ENCODE measurements at places on chromosomes 12 and 14.

DNA sequence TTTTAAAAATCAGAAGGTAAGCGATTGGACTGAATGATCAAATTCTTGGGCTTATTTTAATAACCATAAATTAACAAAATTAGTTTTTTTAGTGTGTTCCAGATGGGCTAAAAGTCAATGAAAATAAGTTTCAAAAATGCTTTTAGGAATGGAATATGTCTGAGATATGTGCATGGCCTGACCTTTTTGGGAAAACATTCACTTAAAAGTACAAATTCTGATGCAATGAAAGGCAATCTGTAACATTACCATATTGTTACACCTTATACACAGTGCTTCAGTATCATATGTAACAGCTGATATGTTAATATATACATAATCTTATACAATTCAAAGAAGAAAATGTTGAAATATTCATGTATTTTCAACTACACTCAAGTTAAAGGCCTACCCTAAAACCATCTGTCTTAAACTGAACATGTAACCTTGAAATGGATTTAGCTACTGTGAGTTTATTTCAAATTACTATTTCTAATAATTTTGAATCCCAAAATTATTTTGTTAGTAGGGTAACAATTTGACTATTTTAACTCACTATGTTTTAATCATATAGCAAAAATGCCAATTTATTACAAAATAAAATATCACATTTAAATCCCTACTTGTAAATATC lies 84.8 kb downstream of the EEA1 start:
- peak; percentile 63 for DNase-seq

GRCh38 chr12:39723831-39724230 lies 104.2 kb upstream of the ABCD2 start:
- no peak for DNase-seq

DNA sequence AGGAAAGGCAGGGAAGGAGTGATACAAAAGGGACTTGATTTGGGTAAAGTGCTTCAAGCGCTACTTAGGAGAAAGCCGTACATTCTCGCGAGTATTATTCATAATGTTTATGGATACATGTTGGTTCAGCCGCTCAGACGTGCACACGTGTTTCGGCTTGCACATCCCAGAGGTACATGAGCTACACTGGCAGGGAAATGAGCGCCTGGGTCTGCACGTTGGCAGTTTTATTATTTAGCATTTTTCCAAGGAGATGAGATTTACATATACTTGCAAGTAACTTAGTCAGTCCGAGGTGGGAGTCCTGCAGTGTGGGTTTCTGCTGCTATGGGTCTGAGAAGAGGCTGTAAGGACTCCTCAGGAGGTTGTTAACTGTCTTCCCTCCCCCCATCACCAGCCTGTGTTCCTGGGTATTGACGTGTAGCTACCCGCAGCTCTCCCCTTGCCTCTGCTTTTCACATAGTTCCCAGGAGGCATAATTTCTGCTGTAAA lies 1.5 kb downstream of the PRKCH start:
- no peak for DNase-seq

DNA sequence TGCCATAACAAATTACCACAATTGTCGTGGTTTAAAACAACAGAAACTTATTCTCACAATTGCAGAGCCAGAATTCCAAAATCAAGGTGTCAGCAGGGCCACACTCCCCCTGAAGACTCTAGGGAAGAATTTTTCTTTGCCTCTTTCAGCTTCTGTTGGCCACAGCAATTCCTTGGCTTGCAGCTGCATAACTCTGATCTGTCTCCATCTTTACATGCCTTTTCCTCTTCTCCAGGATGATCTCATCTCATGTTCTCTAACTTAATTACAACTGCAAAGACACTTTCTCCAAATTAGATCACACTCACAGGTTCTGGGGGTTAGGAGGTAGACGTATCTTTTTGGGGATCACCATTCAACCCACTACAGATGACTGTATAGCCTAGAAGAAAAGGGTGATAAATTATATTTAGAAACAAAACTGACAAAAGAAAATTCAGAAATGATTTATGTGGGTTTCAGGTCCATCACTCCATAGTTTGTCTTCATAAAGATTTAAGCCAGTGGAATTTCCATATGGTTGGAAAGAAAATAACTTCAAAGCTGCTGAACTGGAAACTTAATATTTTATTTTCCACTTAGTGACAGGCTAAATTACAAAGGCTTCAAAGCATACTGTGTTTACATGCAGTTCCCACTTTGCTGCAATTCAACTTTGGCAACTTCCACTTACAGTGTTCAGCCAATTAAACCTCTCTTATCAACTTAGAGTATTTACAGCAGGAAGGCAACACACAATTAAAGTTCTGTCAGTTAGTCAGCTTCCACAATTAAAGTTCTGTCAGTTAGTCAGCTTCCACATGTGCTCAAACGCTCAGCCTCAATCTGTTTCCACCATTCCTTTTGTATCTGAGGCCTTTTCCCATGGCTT lies 213.3 kb downstream of the EPS8 start:
- peak; percentile 62 for DNase-seq

DNA sequence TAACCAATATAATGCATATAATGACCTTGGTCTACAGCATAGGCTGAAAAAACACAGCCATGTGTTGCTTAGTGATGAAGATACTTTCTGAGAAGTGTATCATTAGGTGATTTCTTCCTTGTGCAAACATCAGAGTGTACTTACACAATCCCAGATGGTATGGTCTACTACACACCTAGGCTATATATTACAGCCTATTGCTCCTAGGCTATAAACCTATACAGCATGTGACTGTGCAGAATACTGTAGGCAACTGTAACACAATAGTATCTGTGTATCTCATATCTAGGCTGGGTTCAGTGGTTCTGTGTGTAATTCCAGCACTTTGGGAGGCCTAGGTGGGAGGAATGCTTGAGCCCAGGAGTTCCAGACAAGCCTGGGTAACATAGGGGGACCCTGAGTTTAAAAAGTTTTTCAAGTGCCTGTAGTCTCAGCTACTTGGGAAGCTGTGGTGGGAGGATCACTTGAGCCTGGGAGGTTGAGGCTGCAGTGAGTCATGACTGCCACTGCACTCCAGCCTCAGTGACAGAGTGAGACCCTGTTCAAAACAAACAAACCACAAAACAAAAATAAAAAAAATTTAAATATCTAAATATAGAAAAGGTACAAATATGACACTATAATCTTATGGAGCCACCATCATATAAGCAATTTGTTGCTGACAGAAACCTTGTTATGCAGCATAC lies 66.6 kb downstream of the GRIP1 start:
- no peak for DNase-seq

All from fibroblast of skin of abdomen (primary cell).